ENCODE measurements at places on chromosomes 1 and 21. TPM values are rescaled to one million over a fixed set of nuclear protein-coding genes. Genes with fewer than 3 reads are reported as not detected.
A peak's percentile ranks its signal among the peaks of the same experiment; 100 is the strongest.

GRCh38 chr1:204314171-204314892, 45.4 kb downstream of the PLEKHA6 start:
- no peak for DNase-seq

DNA sequence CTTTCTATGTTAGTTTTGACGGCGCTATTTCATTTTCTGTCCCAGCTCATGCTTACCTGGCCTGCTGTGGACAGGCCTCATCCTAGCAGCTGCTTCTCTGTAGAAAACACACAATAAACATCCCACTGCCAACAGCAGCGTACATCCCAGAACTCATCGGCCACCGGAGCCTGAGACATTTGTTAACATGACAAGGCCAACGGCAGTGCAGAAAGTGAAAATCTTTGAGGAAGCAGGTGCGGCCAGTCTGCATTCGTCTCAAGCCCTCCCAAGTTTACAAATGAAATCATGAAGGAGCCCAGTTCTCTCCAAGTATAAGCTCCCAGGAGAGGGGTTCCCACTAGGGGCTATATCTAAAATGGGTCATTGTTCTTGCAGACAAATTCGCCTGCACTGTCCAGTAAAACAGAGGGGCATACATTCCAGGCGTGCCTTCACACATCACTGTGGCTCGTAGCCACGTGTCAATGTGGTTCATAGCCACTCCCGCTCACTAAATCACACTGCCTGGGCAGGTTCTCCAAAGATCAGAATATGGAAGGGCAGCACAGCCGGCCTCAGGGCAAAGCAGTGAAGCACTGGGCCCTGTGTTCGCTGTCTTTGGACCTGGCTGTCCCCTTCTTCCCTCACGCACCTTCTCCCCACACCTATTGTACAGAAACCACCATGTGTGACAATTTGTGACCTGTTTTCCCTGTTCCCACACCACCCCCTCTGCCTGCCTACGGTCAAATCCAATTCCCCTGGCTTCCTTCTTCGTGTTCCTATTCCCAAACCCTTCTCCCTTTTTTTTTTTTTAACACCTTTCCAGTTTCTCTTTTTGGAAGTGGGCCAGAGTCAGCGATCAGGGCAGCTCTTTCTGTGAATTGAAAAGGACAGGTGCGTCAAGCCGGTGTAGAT, 27.0 kb upstream of the ABCG1 start:
- no peak for DNase-seq

- DNase-seq: no peak
These were observed 6.2 kb downstream of the COL6A2 start for GRCh38 chr21:46104104-46104503.

The TIE1 gene
- 2.5 TPM for total RNA-seq

GRCh38 chr1:193260056-193260745, 73.8 kb upstream of the B3GALT2 start:
- no peak for DNase-seq

- no peak for DNase-seq
These were observed 60.0 kb downstream of the LRIG2 start for GRCh38 chr1:113133038-113133437.

DNA sequence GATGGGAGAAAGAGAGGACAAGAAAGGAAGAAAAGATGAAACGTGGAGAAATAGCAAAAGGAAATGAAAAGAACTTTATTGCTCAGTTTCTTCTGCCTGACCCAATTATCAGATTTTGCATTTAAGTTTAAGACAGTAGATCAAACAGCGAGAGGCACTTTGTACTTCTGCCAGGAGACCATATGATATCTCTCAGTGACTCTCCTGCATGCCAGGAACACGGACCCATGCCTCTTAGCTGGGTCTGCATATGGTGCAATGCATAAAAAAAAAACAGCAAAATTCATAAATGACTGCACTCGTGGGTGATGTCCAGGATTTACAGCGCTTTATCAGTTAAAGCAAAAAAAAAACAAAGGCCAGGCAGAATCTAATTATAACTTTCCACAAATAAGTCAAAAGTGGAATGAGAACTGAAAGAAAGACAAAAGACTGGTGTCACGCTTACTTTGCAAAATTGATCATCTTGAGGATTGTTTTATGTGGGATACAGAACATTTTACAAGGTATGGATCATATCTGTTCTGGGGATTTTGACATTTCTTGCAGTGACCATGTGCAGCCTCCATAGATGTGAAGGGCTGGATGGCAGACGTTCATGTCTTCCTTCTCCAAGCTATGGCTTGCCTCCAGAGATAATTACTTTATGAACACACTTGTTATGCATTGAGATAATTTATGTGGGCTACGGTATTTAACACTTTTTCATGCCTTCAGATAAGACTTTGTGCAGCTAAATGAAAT, 79.5 kb downstream of the RUNX1 start:
- no peak for DNase-seq

- no peak for DNase-seq
These were observed 344.2 kb downstream of the VAV3 start for GRCh38 chr1:107620753-107621152.

- DNase-seq: no peak
These were observed 20.0 kb downstream of the CACNA1E start for GRCh38 chr1:181503171-181503810.

- no peak for DNase-seq
These were observed 2.8 kb downstream of the ACTRT2 start for GRCh38 chr1:3024019-3024418.

- no peak for DNase-seq
These were observed 250.0 kb upstream of the ADGRL2 start for GRCh38 chr1:81550753-81551152.

The CD1D gene
- 4.7 TPM for total RNA-seq

GRCh38 chr1:110337704-110338308, 1.4 kb upstream of the RBM15 start:
- DNase-seq: peak; percentile 58

The LCE3D gene
- total RNA-seq: not detected

The OR2L13 gene
- total RNA-seq: not detected

- no peak for DNase-seq
These were observed 17.1 kb downstream of the MTOR start for GRCh38 chr1:11245248-11245647.

GRCh38 chr1:82724246-82724645, 923.5 kb downstream of the ADGRL2 start:
- DNase-seq: no peak

The SYDE2 gene
- total RNA-seq: 11.4 TPM

The OLFM3 gene
- 0.32 TPM for total RNA-seq

- DNase-seq: no peak
These were observed 62.8 kb downstream of the PCNT start for GRCh38 chr21:46386734-46387088.

DNA sequence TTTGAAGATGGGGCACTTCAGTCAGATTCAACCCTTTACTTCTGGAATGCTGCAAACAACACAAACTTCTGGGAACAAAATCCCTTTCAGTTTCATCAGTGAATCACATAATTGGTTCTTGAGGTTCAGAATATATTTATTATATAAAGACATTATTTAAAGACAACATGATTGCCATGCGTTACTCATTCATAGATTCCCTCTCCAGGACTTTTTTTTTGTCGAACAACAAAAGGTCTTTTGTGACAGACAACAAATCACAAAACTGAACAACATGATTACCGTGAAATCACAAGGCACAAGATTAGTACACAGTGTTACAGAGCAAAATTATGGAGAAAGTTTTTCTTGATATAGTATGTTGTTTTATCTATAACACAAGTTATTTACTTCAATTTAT, 1815.0 kb downstream of the NCAM2 start:
- DNase-seq: no peak

GRCh38 chr1:226420897-226421296, 13.0 kb upstream of the PARP1 start:
- DNase-seq: no peak
